ENCODE measurements at places on chromosomes 16 and 17.

- peak; percentile 45 for DNase-seq
Measured at GRCh38 chr17:81509207-81509971, 3.2 kb downstream of the ACTG1 start.

DNA sequence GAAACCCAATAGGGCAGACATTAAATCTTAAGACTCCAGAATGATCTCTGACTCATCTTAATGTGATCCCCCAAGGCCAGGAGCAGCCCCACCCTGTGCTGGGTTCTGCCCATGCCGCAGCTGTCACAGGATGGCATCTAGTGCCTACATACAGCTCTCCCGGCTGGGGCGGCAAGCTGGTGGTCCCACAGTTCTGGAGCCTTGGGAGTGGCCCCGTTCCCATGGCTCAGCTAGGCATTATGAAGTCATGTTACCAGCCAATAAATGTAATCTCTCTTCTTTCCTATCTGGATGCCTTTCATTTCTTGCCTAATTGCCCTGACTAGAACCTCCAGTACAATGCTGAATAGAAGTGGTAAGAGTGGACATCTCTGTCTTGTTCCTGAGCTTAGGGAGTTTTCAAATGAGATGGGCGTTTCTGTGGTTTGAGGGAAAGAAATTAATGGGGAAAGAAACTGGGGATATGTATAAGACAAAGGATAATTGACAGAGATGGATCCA, 95.7 kb upstream of the DNAH17 start:
- no peak for DNase-seq

DNA sequence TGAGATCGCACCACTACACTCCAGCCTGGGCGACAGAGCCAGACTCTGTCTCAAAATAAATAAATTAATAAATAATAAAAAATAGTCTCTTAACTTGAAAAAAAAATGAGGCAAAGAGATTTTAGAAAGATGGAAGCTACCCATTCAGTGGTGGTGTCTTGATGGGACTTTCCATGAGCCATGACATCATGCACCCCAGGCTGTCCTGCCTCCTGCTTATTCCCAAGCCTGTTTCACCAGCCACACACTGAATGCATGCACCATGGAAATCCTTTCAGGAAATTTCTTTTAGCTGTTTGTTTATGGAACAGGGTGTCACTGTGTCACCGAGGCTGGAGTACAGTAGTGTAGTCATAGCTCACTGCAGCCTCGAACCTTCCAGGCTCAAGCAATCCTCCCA, 8.9 kb upstream of the DLX3 start:
- DNase-seq: no peak

DNA sequence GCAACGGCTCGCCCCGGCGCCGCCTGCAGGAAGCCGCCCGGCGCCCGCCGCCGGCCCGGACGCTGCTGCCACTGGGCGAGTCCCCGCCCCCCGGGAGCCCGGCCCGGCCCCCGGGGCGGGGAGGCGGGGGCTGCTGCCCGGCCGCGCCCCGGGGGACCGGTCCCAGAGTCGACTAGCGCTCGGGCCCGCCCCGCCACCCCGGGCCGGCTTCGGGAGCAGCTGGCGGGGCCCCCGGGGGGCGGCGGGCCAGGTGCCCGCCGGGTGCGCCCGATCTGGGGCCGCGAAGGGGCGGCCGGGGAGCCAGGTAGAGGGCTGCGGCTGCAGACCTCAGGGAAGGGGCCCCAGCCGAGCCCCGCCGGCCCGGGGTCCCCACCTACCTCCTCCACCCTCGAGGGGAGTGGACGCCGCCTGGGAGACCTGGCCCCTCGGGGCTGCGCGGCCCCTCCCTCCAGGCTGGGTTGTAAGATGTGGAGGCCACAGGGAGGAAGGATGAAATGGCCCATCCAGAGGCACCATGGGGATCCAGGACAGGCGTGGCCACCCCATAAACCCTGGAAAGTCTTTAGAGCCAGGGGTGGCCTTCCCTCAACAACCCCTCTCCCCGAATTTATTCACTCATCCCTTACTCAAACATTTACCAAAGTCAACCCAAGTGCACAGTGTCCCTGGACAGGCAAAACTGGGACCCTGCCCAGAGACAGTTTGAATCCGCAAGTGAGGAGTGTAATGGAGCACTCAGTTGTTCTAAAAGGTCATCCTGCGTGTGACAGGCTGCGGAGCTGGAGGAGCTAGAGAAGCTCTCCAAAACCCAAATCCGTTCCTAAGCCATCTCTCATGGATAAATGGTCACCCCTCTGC, at the start of gene CDYL2:
CDYL2 (minus strand) TSS at position 73 of the 858 bp plus-strand sequence. CDS start 425 bp downstream, outside the sequence.
- DNase-seq: no peak

GRCh38 chr17:76562734-76563148, 22.9 kb downstream of the PRCD start:
- DNase-seq: no peak

DNA sequence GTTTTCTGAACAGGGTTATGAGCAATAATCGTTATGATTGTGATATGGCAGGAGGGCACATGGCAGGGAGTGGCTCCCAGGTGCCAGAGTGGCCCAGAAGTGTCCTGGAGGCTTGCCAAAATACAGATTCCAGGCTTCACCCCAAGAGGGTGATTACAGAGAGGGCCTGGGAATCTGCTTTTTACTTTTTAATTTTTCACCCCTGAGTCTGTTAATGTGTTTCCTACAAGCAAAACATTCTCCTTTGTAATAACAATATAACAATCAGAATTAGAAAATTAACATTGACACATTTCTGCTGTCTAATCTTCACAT, 212.4 kb downstream of the SNX29 start:
- no peak for DNase-seq

GRCh38 chr16:3518292-3518985, 17.6 kb downstream of the CLUAP1 start:
- DNase-seq: no peak

Measured in hematopoietic multipotent progenitor cell (in vitro differentiated cells).